ENCODE measurements at places on chromosomes 4 and X. TPM values are rescaled to one million over a fixed set of nuclear protein-coding genes. Genes with fewer than 3 reads are reported as not detected.

Gene KCNIP4
- total RNA-seq: 0.80 TPM

Gene MAGEA2B
- not detected for total RNA-seq

Gene SPIN2A
- 0.14 TPM for total RNA-seq

Gene CXCL11
- total RNA-seq: 0.06 TPM

Gene FAM149A
- total RNA-seq: 25.1 TPM

Gene TCEAL7
- total RNA-seq: 16.0 TPM

Gene GABRA4
- total RNA-seq: not detected

Gene MAGEB18
- total RNA-seq: not detected

Gene CXCR3
- not detected for total RNA-seq

Gene CDS1
- 12.9 TPM for total RNA-seq

Gene CT47B1
- total RNA-seq: not detected

Gene MAGEC2
- not detected for total RNA-seq

Gene GPR78
- total RNA-seq: not detected

Gene ARSJ
- total RNA-seq: 31.9 TPM

Gene TBX22
- not detected for total RNA-seq

Gene EXOC1L
- total RNA-seq: not detected

Gene CLTRN
- 3.3 TPM for total RNA-seq

Gene FATE1
- total RNA-seq: not detected

Gene TCP11X2
- not detected for total RNA-seq

Gene MTM1
- 4.1 TPM for total RNA-seq

Gene GLUD2
- 0.72 TPM for total RNA-seq

Gene SCML2
- 2.0 TPM for total RNA-seq

Gene MAGED4B
- total RNA-seq: 7.2 TPM

Gene PAGE1
- total RNA-seq: not detected

Gene SULT1E1
- not detected for total RNA-seq

All from epithelial cell of proximal tubule (primary cell).